ENCODE measurements at places on chromosomes 5 and 9.

DNA sequence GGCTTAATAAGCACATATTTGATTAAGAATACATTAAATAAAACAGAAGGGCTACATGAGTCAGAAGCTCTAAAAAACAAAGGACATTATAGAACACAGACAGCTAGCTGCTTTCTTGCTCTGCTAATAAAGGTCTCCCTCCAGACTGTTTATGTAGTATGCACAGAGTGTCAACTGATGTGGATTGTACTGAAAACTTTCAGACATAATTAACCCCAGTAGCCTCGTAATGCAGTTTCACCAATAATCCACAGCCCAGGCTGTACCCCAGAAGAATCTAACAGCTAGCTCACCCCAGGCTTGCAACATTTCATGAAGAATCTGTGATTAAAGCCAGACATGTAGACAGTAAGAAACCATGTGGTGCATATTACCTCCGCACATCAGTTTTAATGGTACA lies 30.8 kb downstream of the FGF10 start:
- DNase-seq, result no peak

GRCh38 chr9:37421914-37422288 lies 595 bp upstream of the GRHPR start:
- no peak for DNase-seq

DNA sequence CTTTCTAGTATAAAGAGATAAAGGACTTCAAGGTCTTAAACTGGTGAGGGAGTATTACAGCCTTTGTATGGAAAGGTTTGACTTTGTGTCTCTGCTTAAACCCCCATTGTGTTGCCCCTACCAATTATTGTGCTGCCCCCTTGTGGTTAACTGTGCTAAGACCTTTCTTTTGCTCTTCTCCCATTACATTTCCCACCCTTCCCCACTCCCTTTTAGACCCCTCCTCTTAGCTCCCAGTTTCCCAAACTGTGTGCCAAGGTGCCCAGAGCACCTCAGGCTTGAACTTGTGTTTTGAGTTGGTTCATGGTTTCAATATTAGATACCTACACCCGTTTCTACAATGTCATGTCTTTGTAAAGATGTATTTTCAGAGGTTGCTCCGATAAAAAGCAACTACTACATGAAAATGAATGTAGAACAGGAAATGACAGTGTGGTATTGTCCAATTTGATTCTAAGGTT lies 2.9 kb downstream of the JAK2 start:
- peak; percentile 71 for DNase-seq

DNA sequence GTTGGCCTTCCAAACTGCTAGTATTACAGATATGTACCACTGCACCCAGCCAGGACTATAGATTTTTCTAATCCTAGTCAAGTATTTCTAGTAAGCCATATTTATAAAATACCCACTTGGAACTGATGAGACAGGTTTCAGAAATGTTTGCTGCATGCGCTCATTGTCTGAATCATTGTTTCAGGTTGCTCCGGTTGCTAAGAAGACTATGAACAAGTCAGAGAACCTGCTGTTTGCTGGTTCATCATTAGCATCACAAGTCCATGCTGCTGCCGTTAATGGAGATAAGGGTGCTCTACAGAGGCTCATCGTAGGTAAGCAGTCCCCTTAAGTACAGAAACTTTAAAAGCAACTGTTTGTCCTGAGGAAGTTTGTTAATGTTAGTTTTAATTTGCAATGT lies 5.3 kb downstream of the INVS start:
- DNase-seq, result no peak
